ENCODE measurements at places on chromosomes 11 and 22.

GRCh38 chr22:48146426-48146825, 1384.0 kb downstream of the TBC1D22A start:
- DNase-seq, result no peak

DNA sequence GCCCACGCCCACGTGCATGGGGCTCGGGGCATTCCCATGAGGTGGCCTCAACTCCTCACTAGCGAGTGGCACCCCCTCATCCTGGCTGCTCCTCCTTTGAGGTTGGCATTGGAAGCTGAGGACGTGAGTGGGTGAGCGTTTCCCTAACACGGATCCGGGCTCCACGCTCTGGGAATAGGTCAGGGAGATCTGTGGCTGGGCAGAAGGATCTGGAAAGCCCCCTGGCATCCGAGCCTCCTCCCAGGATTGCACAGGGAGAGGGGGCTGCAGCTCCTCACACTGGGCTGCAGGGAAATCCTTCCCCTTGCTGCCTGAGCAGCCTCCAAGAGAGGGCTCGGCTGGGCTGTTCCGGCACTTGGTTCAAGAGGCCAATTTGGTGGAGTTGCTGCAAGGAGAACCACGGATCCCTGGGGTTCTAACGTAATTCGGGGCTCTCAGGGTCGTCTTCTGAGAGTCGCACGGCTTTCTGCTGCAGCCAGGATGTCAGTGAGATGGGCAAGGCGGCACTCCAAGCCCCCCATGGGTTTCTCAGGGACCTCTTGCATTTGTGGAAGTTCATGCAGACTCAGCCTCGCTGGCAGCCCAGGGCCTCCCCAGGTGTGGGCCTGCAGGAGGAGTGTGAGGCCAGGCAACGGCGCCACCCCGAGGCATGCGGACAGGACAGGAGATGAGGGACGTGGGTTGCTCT, 1119.0 kb downstream of the BRD1 start:
- DNase-seq, result no peak

GRCh38 chr11:69615545-69616278, 25.2 kb upstream of the CCND1 start:
- no peak for DNase-seq

GRCh38 chr22:31790240-31790639, 36.4 kb downstream of the DEPDC5 start:
- no peak for DNase-seq

DNA sequence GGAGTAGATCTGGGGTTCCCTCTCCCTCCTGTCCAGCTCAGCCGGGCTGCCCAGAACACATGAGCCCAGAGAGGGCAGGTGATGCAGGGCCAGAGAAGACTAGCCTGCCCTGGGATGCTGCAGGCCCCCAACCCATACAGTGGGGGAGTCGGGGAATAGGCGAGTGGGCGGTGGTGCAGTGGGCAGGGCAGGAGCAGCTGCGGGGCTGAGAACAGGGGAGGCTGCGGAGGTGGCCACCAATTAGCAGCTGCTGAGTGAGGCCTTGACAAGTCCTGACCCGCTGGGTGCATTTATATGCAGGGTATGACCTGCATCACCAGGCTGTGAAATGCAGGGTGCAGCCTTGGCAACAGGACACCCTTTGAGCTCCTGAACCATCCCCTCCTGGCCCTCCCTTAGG, 43.1 kb downstream of the NFAM1 start:
- no peak for DNase-seq

DNA sequence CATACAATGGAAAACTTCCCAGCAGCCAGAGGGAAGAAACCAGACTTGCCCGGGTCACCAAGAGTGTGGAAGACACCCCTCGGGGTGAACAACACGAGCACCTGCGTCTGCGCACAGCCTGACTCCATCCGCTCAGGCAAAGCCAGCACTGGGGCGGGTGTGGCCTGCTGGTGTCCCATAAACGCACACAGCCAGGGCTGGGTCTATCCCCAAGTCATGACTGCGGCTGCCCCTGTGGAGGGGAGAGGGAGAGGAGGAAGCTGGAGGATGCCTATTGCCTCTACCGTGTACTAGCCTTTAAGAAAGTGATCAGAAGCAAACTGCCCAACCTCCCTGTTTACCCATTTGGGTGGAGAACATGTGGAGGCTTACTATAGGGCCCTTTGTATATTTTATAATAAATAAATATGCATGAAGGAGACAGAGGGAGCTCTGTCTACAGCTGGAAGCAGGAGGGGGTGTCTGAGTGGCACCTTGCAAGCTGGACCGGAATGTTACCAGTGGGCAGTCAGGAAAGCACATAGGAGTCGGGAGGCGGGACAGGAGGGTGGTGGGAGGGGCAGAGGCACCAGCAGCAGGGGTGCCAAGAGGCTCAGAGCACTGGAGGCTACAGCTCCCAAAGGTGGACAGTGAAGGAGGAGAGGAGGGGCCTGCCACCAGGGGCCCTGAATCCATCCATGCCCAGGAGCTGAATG, 79.6 kb downstream of the PHF21B start:
- no peak for DNase-seq

DNA sequence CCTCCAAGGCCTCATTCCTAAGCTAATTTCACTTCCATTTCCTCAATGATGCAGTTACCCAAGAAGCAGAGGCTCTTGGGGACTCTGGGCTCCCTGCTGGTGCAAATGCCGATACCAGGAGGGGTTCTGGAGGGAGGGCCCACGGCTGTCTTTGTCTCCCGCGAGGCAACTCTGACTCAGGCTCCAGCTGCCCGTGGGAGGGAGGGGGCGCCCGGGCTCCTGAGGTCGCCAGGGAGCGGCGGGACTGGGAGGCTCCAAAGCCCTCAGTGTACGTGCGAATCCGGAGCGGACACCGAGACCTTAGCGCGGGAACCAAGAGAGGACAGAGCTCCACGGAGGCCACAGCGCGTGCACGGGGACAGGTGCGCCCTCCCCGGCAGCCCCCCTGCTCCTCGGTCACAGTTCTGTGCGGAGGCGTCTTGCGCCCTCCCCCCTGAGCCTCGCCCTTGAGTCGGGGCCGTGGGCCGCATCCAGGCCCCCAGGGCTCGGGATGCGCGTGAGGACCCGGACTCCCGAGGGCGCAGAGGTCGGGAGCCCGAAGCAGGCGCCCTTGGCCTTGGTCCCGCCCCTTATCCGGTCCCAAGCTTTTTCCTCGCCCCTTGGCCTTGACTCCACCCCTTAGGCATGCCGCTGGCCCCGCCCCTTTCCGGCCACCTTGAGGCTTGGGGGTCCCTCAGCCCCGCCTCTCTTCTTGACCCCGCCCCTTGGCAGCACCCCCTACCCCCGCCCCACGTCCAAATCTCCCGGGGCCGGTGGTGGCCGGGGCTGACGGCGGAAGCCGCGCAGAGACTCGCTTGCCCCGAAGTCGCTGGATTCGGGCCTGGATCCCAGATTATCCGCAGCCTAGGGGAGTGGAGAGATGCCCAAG, 4.7 kb upstream of the SHISA8 start:
- peak; percentile 54 for DNase-seq

- no peak for DNase-seq
These were observed 189.2 kb upstream of the ARHGAP20 start for GRCh38 chr11:110901441-110901840.

DNA sequence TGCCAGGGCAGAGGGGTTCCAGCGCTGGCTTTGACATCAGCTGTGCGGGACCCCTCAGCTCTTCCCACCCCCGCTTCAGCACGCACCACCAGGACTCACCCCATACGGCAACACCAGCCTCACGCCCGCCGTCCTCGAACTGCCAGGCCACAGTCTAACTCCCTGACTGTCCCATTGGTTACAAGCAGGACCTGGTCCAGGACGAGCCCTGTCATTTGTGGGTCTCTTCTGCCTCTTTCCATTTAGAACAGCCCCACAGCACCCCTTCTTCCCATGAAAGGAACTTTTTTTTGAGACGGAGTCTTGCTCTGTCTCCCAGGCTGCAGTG, 81.7 kb downstream of the PHF21B start:
- no peak for DNase-seq

- DNase-seq, result no peak
These were observed 51.9 kb upstream of the MN1 start for GRCh38 chr22:27853424-27853823.
